ENCODE measurements at places on chromosomes 11 and 22. TPM values are rescaled to one million over a fixed set of nuclear protein-coding genes. Genes with fewer than 3 reads are reported as not detected.

The LRRC10B gene
- total RNA-seq = 0.46 TPM

The GAB4 gene
- total RNA-seq = not detected

The PYGM gene
- 14.3 TPM for total RNA-seq

The THY1 gene
- 17.8 TPM for total RNA-seq

The CDC42BPG gene
- total RNA-seq = 37.1 TPM

The MRGPRF gene
- total RNA-seq = 43.8 TPM

The EXPH5 gene
- total RNA-seq = 5.6 TPM

The TRIM6 gene
- 2.1 TPM for total RNA-seq

The POLR2F gene
- 80.7 TPM for total RNA-seq

The BRSK2 gene
- total RNA-seq = 3.3 TPM

The P2RX6 gene
- 2.4 TPM for total RNA-seq

The HEPN1 gene
- total RNA-seq = not detected

The TUBA8 gene
- total RNA-seq = 2.1 TPM

The SLC22A6 gene
- total RNA-seq = not detected

The KCNJ11 gene
- total RNA-seq = 11.9 TPM

The DNAJB7 gene
- total RNA-seq = not detected

The ADM gene
- 27.2 TPM for total RNA-seq

The CECR2 gene
- 0.89 TPM for total RNA-seq

The OR10D3 gene
- total RNA-seq = not detected

The TBX10 gene
- 0.14 TPM for total RNA-seq

The ALKBH8 gene
- 5.2 TPM for total RNA-seq

The RIBC2 gene
- total RNA-seq = 2.9 TPM

The SLC22A12 gene
- not detected for total RNA-seq

The APOL2 gene
- total RNA-seq = 58.2 TPM

The RAG2 gene
- not detected for total RNA-seq

The C11orf97 gene
- not detected for total RNA-seq

Measured in mucosa of gallbladder (tissue), 1 donor.